Stimulated activated CD8-positive, alpha-beta memory T cell treated with anti-CD3 and anti-CD28 coated beads, Interleukin-7, amount 100 ng/mL, for 1 hour (primary cell): ENCODE measurements at places on chromosomes 5 and 9.

GRCh38 chr5:89105836-89106235 is 222.9 kb upstream of the MEF2C start:
- DNase-seq: no peak

GRCh38 chr9:82363682-82364081 is 375.1 kb downstream of the SPATA31D1 start:
- DNase-seq: no peak

DNA sequence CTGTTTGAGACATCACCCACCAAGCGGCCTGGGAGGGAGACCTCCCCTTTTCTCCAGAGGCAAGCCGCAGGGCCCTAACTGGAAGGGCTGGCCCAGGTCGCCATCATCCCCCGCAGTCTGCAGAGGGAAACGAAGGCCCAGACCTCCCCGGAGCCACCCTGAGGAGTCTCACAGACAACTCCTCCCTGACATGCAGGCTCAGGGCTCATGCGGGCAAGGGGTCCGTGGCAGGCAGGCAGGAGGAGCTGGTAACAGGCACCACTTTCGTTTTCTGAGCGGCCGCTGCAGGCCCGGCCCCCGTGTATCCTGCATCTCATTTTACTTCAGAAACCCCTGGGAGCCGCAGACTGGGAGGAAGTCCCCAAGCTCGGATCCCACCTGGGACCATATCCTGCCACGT is 192.0 kb upstream of the PPP1R26 start:
- DNase-seq: no peak

DNA sequence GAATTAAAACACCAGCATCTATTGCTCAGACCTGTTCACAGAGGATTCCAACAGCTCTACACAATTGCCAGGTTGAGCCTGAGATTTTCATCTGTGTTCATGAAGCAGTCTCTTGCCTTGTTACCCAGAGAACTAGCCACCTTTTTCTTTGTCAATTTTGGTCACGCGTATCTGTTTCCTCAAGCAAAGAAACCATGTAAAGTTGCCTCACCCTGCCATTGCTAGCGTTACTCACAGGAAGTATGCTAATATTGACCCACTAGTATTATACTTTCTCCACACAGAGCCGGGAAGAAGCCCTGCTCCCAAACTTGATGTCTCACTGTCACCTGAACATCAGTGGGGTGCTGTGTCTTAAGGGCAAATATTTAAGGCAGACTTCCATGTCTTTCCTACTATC is 168.5 kb downstream of the PLPPR1 start:
- no peak for DNase-seq

DNA sequence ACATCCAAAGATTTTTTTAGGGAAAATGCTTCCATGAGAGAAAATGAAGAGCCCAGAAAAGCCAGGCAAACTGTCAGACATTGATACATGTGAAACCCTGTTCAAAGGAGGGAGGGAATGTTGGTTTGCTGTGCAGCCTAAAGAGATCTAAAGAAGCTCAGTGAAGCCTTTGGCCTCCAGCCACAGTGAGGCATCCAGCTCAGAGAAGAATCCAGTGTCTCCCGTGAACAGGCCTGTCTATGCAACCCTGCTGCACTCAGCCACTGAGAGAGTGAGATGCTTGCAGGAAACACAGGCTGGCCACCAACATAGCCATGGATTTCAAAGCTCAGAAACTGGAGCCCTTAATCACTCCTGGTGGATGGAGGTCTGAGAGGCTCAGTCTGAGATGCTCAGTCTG is 171.4 kb upstream of the PLCXD3 start:
- DNase-seq: no peak

- DNase-seq: no peak
Measured at GRCh38 chr9:37333288-37333687, 89.2 kb upstream of the GRHPR start.

DNA sequence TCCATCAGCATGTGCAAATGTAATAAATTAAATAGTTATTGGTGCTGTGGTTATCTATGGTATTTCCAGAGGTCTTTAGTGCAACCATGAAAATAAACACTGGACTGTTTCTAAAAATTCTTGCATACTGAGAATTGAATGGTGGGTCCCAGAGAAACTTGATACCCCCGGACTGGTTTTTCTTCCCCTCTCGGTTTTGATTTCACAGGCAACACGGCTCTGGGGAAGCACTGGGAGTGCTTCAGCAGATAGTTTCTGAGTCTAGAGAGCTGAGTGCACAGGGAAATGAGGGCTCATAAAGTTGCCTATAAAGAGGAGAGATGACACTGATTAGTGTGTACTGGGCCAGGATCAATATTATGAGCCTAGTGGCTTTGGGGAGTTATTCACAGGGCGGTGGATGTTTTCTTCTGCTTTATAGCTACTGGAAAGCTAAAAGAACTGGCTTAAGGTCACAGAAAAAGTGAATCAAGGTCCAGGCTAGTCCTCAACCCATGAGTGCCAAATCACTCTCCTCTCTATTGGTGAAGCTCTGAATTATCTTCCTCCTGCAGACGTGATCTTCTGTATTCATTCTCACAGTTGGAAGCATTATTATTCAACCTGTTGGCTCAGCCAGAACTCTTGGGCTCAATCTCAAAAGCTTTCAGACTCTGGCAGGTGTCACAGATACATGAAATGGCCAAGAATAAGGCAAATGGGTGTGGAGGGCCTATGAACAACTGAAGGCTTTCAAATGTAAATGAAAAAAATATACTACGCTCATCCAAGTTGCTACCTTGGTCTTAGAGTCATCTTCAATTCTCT is 170.2 kb upstream of the HMHB1 start:
- DNase-seq: no peak

DNA sequence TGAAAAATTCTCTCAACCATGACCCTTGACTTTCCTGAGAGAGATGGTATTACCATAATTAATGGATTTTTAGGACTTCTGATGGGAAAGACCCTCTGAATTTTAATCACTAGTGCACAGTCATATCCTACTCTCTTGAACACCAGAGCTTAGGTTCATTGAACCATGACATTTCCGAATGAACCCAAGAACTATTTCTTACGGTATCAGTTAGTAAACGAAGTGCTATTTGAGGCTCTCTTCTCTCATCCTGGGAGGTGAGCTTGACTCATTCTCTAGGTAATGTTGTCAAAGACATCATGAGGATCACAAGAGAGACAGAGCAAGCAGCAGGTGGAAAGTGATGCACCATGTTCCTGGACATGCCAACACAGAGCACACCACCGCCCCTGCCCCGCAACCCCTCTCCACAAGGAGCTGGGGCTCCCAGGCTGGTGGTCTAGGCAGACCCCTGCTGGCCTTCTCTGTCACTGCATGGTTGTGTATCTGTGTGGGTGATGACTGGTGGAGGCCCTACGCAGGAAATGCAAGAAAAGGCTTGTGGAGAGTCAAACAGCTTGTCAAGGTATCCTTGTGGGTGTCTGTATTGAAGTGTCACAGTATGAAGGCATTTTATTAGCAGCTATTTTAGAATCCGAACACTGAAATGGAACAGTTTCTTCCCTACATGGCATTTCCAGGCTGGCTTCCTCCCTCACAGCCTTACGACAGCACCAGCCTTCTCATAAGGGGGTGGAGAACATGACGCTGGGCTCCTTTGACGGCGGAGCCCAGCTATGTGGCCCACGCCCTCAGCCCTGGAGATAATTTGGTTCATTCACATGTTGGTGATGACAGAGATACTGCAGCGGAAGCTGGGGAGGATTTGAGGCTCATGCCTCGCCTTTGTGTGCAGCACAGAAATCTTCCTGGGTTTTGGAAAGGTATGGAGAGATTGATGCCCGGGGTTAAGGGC is 297.6 kb downstream of the NTRK2 start:
- DNase-seq: no peak

DNA sequence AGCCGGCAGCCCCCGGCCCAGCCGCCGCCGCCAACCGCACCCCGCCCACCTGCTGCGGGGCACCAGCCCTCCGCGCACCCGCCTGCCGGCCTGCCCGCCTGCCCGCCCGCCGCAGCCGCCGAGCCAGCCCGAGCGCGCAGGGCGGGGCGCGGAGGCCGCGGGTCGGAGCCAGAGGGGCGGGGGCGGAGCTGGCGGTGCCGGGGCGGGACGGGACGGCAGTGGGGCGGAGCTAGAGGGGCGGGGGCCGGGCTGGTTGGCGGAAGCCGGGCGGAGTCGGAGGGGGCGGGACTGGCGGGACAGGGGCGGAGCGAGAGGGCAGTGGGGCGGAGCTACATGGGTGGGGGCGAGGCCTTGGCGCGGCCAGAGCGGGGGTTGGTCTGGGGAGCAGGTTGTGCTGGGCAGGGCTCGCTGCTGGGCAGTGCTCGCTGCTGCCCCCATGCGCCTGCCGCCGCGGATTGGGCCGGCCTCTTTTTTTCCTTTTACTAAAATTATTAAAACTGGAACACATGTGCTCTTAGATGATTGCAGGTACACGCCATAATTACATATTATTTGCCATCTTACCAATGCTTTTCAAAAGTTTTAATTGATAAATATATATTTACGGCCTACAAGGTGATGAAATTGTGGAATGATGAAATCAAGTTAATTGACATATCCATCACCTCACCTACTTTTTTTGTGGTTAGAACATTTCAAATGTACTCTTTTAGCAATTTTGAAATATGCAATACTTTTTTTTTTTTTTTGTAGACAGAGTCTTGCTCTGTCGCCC is at the start of gene SH3GLB2:
SH3GLB2 (minus strand) TSS at position 140 of the 775 bp plus-strand sequence. CDS start 177 bp downstream, outside the sequence.
- peak; percentile 96 for DNase-seq

GRCh38 chr5:141826674-141827073 is 51.5 kb downstream of the PCDH1 start:
- DNase-seq: no peak

DNA sequence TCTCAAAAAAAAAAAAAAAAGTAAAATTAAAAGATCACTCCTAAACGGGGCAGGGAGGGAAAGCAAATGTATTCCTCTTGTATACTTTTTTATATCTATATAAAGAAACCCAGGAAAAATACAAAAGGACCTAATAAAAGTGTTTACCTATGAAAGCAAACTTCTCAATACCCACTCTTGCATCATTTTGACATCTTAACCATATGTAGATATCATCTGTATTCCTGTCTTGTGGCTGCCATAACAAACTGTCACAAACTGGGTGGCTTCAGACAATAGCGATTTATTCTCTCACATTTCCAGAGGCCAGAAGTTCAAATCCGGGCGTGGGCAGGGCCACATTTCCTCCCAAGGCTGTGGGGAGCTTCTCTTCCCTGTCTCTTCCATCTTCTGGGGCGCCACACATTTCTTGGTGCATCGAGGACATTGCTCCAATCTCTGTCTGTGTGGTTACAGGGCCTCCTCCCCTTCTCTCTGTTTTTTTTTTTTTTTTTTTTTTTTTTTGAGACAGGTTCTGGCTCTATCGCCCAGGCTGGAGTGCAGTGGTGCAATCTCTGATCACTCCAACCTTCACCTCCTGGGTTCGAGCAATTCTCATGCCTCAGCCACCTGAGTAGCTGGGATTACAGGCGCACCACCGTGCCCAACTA is 58.4 kb upstream of the IL17B start:
- DNase-seq: no peak

GRCh38 chr5:35884773-35885172 is 28.1 kb downstream of the IL7R start:
- no peak for DNase-seq

GRCh38 chr9:87663556-87663955 is 62.4 kb upstream of the CTSL start:
- no peak for DNase-seq

GRCh38 chr5:113169720-113170119 is 193.1 kb downstream of the DCP2 start:
- no peak for DNase-seq

DNA sequence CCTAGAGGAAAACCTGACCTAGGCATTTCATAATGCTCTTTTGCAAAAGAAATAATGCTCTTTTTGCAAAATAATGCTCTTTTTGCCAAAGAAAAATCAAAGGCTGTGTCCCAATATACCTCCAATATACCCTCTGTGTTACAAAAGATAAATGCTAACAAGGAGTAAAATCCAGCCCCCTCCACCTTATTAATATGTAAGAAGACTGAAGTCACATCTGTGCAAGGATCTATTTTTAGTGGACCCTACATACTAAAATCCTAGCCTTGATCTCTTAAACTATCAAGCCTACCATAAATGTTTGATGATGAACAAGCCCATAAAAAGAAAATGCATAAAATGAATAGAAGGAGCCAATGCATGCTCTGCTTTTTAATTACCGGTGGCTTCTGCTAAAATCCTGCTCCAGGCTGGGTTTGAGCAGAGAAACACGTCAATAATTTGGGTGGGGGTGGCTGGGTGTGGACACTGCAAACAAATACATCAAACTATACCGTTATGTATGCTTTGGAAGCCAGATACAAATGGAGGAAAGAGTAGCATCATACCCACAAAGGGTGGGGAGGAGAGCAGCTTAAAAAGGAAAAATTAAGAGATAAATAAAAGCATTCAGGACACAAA is 131.6 kb downstream of the SEMA6A start:
- DNase-seq: no peak

DNA sequence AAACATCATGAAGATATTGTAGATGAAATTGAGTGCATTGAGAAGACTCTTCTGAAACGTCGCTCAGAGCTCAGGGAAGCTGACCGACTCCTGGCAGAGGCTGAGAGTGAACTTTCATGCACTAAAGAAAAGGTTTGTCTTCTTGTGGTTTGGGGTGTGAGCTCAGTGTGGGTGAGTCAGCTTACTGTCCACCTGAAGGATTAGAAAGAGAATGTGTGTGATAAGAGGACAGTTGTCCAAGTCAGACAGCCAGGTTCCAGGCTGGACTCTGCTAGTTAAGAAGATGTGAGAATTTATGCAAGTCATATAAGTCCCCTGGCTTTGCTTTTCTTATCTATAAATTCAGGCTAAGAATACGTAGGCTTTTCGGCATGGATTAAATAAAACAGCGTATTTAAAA is 46.9 kb downstream of the RAB14 start:
- DNase-seq: no peak

DNA sequence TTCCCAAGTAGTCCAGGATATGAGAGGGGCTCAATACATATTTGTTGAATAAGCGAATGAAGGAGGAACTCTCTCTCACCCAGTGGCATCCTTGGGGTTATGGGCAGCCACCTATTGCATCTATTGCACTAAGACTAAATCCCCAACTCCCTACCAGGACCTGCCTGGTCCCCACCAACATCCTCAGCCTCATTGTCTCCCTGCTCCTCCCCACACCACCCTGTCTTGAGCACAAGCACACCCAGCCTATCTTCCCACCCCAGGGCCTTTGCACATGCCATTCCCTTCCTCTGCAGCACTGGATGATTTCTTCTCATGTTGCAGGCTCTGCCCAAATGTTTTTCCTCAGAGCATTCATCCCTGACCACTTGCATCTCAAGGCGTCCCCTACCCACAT is 133.8 kb downstream of the BARX1 start:
- no peak for DNase-seq

- no peak for DNase-seq
Measured at GRCh38 chr5:43785198-43785597, 182.2 kb downstream of the NNT start.

DNA sequence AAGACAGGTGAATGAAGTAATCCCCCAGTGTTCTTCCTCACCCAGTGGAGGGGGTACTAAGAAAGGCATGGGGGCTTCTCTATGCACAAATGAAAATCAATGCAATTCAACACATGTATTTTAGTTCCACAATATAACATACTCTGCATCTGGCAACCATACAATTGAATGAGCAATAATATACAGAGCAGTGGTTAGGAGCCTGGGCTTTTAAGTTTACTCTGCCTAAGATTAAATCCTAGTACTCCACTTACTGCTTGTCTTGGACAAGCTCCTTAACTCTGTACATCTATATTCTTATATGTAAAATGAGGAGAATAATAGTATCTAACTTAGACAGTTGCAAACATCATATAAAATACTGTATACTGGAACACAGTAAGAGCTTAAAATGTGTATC is 195.4 kb upstream of the TRIM32 start:
- no peak for DNase-seq

- no peak for DNase-seq
Measured at GRCh38 chr5:131671409-131671808, 36.4 kb upstream of the RAPGEF6 start.
